ENCODE measurements at places on chromosomes 3 and 15. TPM values are rescaled to one million over a fixed set of nuclear protein-coding genes. Genes with fewer than 3 reads are reported as not detected.

Gene TMEM212
- total RNA-seq = not detected

Gene IFT57
- total RNA-seq = 11.5 TPM

Gene RMDN3
- 14.6 TPM for total RNA-seq

Gene PLCL2
- 83.5 TPM for total RNA-seq

Gene CLN6
- total RNA-seq = 6.8 TPM

Gene TM4SF18
- total RNA-seq = 6.3 TPM

Gene NEK11
- 20.9 TPM for total RNA-seq

Gene GNAT1
- total RNA-seq = not detected

Data from skeletal muscle tissue (tissue), 5 donors.